ENCODE measurements at places on chromosomes 7 and 10. TPM values are rescaled to one million over a fixed set of nuclear protein-coding genes. Genes with fewer than 3 reads are reported as not detected.

Gene WIPF3
- total RNA-seq: under 0.01 TPM

Gene CARD11
- total RNA-seq: under 0.01 TPM

Gene TCAF2
- 0.64 TPM for total RNA-seq

Gene TBXAS1
- total RNA-seq: not detected

Gene EBLN1
- not detected for total RNA-seq

Gene SPDYE2B
- not detected for total RNA-seq

Gene CPVL
- total RNA-seq: not detected

Gene DIP2C
- total RNA-seq: 18.7 TPM

Measured in fibroblast of villous mesenchyme (primary cell).